SJSA1 (cell line): ENCODE measurements at places on chromosomes 11 and 22. TPM values are rescaled to one million over a fixed set of nuclear protein-coding genes. Genes with fewer than 3 reads are reported as not detected.

Gene GAB4
- total RNA-seq = not detected in 2 replicates

Gene CHRDL2
- not detected in 2 replicates for total RNA-seq

DNA sequence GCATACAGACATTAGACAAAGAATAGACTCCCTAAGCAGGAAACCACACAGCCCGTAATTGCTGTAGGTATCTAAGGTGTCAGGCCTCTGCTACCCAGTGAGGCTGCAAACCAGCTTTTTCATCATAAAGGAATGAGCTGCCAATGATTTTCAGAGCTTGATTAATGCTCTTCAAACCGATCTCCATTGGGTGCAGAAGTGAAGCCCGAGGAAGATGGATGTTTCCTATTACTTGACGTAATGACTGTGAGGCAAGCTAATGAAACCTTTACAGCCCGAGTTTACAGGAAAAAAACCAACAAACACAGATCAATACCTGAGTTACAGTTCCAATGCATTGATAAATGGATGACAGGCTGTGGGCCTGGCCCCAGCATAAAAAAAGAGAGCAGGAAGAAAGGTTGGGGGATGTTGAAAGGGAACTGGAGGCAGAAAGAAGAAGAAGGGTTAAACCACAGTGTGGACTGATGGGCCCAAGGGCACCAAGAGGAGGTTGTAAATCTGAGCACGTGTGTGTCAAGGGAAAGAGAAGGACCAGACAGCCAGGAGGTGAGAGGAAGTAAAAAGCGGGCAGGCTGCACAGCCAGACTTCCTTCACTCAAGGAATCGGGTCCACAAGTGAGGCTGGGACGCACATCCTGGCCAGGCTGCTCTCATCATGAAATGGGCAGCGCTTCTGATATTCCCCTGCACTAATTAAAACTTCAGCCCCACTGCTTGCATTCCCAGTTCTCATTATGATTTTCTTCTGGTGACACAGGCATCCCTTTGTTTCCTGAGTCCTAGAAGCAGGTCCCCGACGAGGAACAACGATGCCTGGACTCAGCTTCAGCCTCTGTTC lies 70.6 kb upstream of the NTM start:
- H3K27me3 ChIP-seq = no peaks in the 10 kb centered on the region
- no peak for DNase-seq
- no peaks in the 10 kb centered on the region for H3K36me3 ChIP-seq
- no peak overlapping the region for H3K27ac ChIP-seq

- no peak for DNase-seq
- no peaks in the 10 kb centered on the region for H3K27me3 ChIP-seq
- no peak overlapping the region for H3K27ac ChIP-seq
These were observed 47.5 kb downstream of the PAMR1 start for GRCh38 chr11:35477901-35478300.

- no peaks in the 10 kb centered on the region for H3K36me3 ChIP-seq
- no peak for DNase-seq
- no peaks in the 10 kb centered on the region for H3K4me1 ChIP-seq
- H3K27ac ChIP-seq = no peak overlapping the region
- no peaks in the 10 kb centered on the region for H3K27me3 ChIP-seq
- H3K4me3 ChIP-seq = no peak overlapping the region
These were observed 60.7 kb downstream of the RAB38 start for GRCh38 chr11:88114486-88115045.

DNA sequence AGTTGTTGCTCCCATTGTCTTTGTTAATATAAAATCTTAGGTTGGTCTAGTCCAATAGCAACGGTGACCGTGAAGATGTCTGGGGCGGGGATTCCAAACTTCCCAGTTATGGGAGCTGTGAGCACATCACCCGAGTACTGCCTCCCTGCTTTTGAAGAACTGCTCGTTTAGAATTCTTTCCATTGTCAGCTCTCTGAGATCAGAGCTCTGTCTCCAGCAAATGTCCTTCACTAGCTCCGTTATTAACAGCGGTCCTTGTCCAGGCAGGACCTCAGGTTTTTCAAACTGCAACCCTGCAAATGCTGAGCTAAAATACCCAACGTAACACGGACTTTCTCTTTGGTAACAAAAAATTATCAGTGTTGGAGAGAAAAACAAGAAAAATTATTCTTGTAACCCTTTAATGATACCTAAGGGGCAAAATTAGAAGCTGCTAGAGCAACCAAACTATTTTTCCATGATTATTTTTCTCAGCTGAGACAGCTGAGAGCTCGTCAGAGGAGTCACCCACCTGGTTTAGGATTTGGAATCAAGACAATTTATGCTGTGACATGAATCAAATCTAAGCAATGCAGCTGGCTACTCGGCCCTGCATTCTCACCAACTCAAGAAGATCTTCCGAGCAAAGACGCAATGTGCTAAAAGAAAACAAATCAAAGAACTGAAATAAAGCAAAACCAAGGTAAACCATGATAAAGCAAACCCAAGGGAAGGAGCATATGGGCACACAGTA lies 15.1 kb upstream of the EFCAB6 start:
- no peak for DNase-seq
- no peak overlapping the region for H3K27ac ChIP-seq
- no peaks in the 10 kb centered on the region for H3K4me1 ChIP-seq

DNA sequence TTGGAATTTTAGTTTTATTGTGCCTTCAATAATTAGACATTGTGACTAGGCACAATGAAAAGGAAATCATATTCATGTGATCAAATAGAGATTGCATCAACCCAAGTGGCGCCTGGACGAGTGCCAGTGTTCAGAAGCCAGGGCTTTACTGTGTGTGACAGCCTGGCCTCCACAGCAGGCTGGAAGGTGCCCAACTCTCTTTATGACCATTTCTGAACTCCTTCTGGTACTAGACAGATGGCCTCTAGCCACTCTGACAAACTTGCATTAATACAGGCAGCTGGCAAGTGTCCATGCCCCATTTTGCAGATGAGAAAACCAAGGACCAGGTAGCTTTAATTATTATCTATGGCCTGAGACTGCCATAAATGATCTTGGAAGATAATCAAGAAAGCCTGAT lies 8.3 kb upstream of the POU2AF1 start:
- H3K4me1 ChIP-seq = no peaks in the 10 kb centered on the region
- no peak overlapping the region for H3K27ac ChIP-seq
- no peak for DNase-seq
- H3K36me3 ChIP-seq = no peaks in the 10 kb centered on the region
- H3K27me3 ChIP-seq = no peaks in the 10 kb centered on the region

DNA sequence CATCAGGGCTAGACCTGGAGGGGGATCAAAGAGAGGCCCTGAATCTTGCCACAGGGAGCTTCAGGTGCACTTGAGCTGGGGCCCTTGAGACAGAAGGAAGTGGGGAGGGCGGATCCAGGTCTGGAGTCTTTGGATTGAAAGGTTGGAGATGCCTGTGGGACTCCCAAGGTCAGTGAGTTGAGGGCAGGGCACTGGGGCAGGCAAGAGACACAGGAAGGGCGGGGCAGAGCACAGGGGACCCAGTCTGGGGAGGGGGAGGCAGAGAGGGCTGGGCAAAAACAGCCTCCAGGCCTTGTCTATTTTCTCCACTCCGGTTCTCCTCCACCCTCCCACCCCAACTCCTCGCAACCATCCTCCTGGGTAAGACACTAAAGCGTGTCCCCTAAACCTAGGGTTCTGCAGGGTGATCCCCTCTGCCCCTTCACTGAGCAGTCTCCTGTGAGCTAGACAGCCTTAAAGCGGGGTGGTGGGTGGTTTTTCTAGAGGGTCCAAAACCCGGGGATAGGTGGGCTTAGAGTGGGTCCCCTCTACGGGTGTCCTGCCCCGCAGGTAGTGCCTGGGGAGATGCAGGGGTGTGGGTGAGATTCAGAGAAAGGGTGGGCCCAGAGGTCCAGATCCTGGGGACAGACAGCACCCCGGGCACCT lies 38.6 kb upstream of the CELSR1 start:
- no peaks in the 10 kb centered on the region for H3K27me3 ChIP-seq
- H3K4me3 ChIP-seq = peak overlapping the region; percentile 53
- DNase-seq = no peak
- H3K27ac ChIP-seq = no peak overlapping the region
- peaks cover 19% of the 10 kb centered on the region for H3K4me1 ChIP-seq
- no peaks in the 10 kb centered on the region for H3K36me3 ChIP-seq

- no peaks in the 10 kb centered on the region for H3K36me3 ChIP-seq
- 0 out of 2 replicates have a peak overlapping the region, but pooled peaks have one; percentile 1 for H3K27ac ChIP-seq
- peaks cover 9% of the 10 kb centered on the region for H3K4me1 ChIP-seq
These were observed 128.7 kb upstream of the TOP3B start for GRCh38 chr22:22111267-22111751.
